GM18507 (cell line): ENCODE measurements at places on chromosomes 11 and 22.

- DNase-seq, result no peak
Measured at GRCh38 chr11:11263238-11264005, 89.6 kb downstream of the CSNK2A3 start.

DNA sequence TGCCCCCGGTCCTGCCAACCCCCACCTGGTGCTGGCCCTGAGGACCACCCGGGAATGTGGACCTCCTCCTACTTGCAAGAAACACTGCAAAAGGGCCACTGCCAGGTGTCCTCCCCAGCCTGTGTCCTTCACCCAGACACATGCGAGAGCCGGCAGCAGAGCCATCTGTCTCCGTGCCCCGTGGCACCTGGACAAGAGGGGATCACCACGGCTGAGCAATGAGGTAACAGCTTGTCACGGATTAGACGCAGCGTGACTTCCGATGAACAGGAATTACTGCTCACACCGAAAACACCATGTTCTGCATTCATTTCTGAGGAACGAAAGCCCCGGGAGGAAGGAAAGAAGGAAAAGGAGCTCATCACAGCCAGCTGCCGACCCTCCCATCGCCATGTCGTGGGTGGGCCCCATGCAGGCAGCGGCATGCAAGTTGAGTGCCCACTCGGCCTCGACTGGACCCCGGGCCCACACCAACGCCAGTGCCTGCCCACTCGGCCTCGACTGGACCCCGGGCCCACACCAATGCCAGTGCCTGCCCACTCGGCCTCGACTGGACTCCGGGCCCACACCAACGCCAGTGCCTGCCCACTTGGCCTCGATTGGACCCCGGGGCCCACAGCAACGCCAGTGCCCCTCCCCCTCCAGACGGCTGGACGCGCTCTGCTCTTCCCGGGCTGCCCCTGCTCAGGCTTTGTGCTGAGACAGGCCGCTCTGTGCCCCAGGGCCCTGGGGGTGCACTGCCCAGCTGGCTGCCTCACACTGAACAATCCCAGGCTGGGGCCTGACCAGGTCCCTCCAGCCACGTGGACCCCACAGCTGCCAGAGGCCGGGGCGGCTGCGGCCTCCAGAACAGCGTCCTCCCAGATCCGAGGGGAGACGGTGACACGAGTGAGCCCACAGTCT is 22.0 kb downstream of the CHID1 start:
- DNase-seq, result no peak

GRCh38 chr22:42263944-42264343 is 6.5 kb downstream of the TCF20 start:
- DNase-seq, result no peak

- no peak for DNase-seq
Measured at GRCh38 chr22:35322893-35323292, 23.2 kb downstream of the TOM1 start.

DNA sequence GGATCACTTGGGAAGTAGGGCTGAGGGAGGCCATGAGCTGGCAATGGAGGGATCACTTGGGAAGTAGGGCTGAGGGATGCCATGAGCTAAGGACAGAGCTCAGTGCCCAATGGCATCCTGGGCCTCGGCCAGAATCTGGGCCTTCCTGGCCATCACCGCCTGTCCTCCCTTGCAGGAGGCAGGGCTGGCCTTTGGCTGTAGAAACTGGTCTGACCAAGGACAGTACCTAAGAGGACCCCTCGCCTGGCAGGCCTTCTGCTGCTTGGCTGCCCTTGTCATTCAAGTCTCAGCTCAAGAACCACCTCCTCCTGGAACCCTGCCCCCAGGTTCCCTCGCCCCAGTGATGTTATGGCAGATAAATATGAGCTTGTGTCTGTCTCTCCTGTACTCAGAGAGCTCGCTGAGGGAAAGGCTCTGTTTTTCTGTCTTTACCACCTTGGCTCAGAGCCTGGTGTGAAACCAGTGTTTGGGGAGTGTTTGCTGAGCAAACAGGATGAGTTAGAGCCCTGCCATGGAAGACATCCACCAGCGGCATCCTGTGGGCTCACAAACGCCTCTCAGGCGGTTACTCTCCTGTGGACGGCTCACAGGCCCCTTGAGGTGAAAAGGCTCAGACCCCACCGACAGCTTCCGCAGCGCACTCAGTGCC is 19.3 kb upstream of the RASL10A start:
- no peak for DNase-seq

DNA sequence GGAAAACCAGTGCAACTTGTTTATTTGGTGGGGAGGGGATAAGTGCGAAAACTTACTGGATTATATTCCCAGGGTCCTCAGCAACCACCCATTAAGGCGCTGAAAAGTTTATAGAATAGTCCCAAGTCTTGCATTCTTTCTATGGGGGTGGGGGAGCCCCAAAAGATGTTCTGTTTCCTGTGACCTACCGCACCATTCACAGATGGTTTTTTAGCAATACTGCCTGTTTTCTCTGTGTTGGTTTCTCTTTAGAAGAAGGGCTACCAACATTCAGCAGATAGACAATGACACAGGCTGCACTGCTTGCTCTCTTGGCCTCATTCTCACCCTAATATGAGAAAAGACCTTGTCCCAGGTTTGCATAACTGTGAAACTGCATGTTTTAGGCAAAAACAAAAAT is 86.5 kb downstream of the FAM76B start:
- no peak for DNase-seq

- DNase-seq, result no peak
Measured at GRCh38 chr11:125214601-125215565, 50.3 kb downstream of the PKNOX2 start.

- no peak for DNase-seq
Measured at GRCh38 chr11:270451-271318, 7.5 kb upstream of the NLRP6 start.

DNA sequence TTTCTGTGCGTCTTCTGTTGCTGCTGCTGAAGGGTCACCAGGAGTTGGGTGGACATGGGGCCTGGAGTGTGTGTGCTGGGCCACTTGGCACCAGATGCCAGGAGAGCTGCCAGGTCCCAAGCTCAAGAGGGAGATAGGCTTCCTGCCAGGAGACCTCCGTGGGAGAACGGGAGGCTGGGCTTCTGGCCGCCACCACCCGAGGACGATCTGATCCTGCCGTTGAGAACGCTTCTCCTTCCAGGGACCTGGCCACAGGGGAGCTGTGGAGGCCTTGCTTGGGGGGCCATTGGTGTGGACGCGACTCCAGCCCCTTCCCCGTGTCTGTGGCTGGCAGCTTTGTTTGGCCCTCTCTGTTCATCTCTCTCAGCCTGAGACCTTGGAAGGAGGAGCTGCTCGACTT is 2.4 kb downstream of the BRSK2 start:
- DNase-seq, result no peak

DNA sequence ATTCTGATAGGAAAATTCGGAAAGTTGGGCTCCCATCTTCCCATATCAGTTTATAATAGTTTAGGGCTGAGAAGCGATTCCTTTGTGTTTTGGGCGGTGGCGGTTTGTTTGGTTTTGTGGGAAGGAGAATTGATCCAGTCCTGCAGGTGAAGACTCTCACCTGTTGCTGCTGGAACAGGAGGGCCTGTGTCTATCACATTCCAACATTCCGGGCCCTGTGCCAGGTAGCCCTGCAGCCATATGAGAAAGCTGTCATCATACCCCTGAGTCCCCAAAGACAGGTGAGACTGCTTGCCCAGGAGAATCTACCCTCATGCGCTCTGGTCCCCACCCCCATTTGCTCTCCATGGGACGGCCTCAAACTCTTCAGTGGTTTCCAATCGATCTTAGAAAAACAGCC is 62.1 kb downstream of the TRAF6 start:
- DNase-seq, result no peak

GRCh38 chr11:7437696-7438095 is 47.6 kb upstream of the OLFML1 start:
- DNase-seq, result no peak

GRCh38 chr22:30421695-30422480 is 3.7 kb upstream of the MTFP1 start:
- DNase-seq, result no peak

GRCh38 chr11:62539238-62539925 is 7.2 kb downstream of the AHNAK start:
- DNase-seq, result no peak

DNA sequence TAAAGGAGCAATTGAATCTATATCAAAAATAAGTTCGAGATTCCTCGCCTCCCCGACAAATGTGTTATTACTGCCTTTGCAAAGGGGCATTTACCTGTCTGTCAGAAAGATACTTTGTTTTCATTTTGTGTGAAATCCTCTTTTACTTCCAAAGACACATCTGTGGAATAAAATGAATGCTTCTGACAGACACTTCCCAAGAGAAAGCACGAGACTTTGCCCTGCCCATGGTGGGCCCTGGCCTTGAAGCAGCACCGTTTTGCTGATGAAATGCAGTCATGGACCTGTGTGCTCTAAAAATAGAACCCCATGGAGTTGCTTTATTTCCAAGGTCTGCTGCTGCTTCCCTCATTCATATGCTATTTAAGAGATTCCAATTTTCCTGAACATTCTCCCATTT is 85.9 kb upstream of the USP47 start:
- no peak for DNase-seq

- no peak for DNase-seq
Measured at GRCh38 chr11:117417856-117418255, 90.2 kb downstream of the CEP164 start.

DNA sequence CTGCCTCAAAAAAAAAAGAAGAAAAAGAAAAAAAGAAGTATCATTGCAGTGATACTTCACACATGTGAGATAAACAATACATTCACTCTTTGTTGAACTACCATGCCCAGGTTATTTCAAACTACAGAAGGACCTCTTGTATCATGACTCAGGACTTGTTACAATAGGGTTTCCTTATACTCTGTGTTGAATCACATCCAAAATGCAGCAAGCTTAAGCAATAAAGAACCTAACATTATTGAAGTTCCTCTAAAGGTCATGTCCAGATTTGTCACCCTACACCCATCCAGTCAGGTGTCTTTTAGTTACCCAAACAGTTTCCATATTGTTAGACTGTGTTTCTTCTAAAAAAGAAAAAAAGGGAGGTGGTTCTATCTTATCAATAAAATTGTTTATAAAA is 26.9 kb upstream of the ALKBH3 start:
- no peak for DNase-seq

DNA sequence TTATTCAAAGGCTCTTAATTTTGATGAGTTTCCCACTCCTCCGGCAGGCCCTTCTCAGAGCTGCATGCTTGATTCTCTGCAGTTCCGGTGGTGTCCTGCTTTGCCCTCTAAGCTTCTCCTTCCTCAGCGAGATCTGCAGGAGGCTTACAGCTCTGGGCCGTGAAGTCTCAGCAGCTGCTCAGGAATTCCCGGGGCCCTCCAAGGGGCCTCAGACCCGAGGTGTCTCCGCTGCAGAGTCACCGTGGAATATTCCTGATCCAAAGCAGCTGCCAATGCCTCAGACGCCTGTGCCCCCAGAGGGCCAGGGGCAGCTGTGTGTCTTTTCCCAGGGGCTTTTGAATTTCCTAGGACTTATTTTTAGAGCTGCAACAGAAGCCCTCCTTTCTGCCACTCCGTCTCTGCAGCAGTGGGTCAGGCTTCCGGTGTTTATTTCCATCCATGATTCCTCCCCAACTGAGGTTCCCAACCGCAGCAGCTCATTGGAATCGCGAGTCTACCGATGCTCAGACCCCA is 37.2 kb downstream of the RPS6KA4 start:
- DNase-seq, result no peak

DNA sequence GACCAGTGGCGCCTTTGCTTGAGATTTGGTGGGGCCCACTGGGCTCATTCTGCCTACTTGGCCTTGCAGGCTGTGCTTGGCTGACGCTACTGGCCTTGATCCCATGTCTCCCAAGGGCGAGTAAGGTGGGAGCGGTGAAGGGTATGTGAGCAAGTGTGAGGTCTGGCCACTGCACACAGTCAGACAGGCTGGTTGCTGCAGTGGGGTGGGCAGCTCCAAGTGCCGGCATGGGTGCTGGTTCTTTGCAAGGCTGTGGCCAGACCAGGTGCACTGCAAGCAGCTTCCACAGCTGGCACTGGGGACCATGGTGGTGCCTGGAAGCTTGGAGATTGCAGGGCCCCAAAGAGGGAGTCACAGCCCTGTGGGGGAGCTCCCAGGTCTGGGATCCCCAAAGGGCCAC is 33.4 kb upstream of the OR10G7 start:
- no peak for DNase-seq

DNA sequence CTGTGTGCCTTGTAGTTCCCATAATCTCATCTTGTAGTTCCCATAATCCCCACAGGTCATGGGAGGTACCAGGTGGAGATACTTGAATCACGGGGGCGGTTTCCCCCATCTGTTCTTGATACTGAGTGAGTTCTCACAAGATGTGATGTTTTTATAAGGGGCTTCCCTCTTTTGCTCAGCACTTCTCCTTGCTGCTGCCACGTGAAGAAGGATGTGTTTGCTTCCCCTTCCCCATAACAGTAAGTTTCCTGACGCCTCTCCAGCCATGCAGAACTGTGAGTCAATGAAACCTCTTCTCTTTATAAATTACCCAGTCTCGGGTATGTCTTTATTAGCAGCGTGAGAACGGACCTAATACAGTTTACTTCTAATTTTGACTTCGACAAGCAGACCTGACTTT is 14.0 kb upstream of the SMIM38 start:
- DNase-seq, result no peak

DNA sequence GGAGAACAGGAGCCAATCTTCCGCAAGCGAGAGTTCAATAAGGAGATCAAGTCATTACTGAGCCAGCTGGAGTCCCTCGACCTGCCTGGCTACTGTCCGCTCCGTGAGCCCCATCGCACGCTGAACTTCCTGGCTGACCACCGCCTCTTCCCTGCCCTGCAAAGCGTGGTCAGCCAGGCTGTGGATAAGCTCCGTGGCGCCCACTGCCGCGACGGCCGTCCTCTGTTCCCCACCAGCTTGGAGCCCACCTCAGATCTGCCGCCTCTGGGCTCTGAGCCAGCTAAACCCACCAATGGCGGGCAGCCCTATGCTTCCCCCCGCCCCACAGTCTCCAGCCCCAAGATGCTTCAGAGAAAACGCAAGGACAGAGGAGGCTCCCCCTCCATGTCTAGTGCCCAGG is 2.3 kb downstream of the CCDC116 start:
- DNase-seq, result no peak
